ENCODE measurements at places on chromosomes 2 and 18.

DNA sequence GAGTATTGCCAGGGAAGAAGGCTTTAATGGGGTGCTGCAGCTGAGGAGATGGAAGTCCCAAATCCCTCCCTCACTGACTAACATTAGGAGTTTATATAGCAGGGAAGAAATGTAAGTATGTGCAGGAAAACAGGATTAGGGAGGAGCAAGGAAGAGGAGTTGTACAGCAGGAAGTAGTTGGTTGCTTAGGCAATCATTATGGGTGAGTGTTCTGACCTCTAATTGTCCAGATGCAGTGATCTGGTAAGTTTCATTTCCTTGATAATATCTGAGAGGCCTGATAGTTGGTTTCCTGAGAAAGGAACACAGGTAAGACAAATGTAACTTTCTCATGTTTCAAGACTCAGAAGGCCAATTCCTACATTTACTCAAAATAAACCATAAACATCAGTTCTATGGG is 331.9 kb upstream of the GULP1 start:
- DNase-seq, result no peak

GRCh38 chr2:237898057-237898414 is 38.6 kb downstream of the RAMP1 start:
- no peak for DNase-seq

DNA sequence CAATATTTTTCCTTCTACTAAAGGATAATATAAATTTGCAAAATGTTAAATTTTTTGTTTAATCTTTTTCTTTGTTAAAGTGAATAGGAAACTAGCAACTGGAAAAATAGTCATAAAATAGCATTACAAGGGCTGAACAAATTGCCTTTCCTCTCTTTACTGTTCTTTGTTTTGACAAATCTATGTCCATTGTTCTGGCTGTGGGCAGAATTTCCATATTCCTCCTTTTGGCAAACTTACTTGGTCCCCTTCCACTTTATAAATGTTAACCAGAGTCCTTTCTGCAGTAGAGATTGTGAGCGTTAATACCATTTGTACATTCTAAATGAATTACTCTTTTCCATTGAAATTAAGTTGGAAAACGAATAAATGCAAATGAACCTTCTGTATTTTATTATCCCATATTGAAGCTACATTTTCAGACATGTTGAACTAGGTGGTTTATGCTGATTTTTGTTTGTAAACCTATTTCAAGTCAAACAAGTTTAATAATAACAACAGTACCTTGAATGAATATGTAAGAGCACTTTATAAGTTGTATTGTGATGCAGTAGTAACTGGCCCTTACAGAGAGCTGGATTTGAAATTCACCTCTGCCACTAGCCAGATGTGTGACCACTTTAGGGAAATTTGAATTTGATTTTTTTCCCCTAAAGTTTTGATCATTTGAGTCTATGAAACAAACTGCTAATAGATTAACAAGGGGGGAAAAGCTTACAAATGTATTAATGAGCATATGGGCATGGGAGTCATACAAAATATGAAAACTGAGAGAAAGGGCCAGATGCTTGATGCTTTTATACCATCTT is 3.3 kb downstream of the RNF125 start:
- no peak for DNase-seq

- no peak for DNase-seq
These were observed 430.1 kb downstream of the CCDC85A start for GRCh38 chr2:56613920-56614319.
